ENCODE measurements at places on chromosomes 2 and 18. TPM values are rescaled to one million over a fixed set of nuclear protein-coding genes. Genes with fewer than 3 reads are reported as not detected.

MEIS1 gene
- 13.5 TPM for polyA plus RNA-seq

TTN gene
- polyA plus RNA-seq, result 2.6 TPM

HOXD12 gene
- polyA plus RNA-seq, result not detected

RAD51AP2 gene
- polyA plus RNA-seq, result 2.7 TPM

C2orf80 gene
- polyA plus RNA-seq, result not detected

MYL12A gene
- 219 TPM for polyA plus RNA-seq

TRABD2A gene
- 82.5 TPM for polyA plus RNA-seq
